ENCODE measurements at places on chromosomes 13 and 19. TPM values are rescaled to one million over a fixed set of nuclear protein-coding genes. Genes with fewer than 3 reads are reported as not detected.

The OR7C1 gene
- polyA plus RNA-seq = not detected

The TGFB1 gene
- polyA plus RNA-seq = 23.0 TPM

The HCST gene
- 122 TPM for polyA plus RNA-seq

The SYNGR4 gene
- not detected for polyA plus RNA-seq

The NXNL1 gene
- polyA plus RNA-seq = not detected

The SIGLEC5 gene
- not detected for polyA plus RNA-seq

The LRRC25 gene
- 16.0 TPM for polyA plus RNA-seq

The FSD1 gene
- polyA plus RNA-seq = 2.5 TPM

The ATP4A gene
- polyA plus RNA-seq = not detected

The ACP5 gene
- 332 TPM for polyA plus RNA-seq

The SIGLEC6 gene
- polyA plus RNA-seq = 0.27 TPM

The CD79A gene
- polyA plus RNA-seq = 748 TPM

The CPAMD8 gene
- 4.4 TPM for polyA plus RNA-seq

The ZNF85 gene
- 4.6 TPM for polyA plus RNA-seq

The LYPD4 gene
- not detected for polyA plus RNA-seq

The RAVER1 gene
- polyA plus RNA-seq = 18.8 TPM

The ZNF723 gene
- not detected for polyA plus RNA-seq

The FFAR2 gene
- 0.89 TPM for polyA plus RNA-seq

The TMEM38A gene
- 5.4 TPM for polyA plus RNA-seq

The CEACAM20 gene
- polyA plus RNA-seq = not detected

The TUBA3C gene
- not detected for polyA plus RNA-seq

The TNFRSF19 gene
- 1.9 TPM for polyA plus RNA-seq
